ENCODE measurements at places on chromosomes 6 and 20.

GRCh38 chr6:132362442-132363185 is 38.7 kb downstream of the MOXD1 start:
- DNase-seq: no peak

GRCh38 chr6:164042212-164042611 is 627.7 kb downstream of the QKI start:
- no peak for DNase-seq

DNA sequence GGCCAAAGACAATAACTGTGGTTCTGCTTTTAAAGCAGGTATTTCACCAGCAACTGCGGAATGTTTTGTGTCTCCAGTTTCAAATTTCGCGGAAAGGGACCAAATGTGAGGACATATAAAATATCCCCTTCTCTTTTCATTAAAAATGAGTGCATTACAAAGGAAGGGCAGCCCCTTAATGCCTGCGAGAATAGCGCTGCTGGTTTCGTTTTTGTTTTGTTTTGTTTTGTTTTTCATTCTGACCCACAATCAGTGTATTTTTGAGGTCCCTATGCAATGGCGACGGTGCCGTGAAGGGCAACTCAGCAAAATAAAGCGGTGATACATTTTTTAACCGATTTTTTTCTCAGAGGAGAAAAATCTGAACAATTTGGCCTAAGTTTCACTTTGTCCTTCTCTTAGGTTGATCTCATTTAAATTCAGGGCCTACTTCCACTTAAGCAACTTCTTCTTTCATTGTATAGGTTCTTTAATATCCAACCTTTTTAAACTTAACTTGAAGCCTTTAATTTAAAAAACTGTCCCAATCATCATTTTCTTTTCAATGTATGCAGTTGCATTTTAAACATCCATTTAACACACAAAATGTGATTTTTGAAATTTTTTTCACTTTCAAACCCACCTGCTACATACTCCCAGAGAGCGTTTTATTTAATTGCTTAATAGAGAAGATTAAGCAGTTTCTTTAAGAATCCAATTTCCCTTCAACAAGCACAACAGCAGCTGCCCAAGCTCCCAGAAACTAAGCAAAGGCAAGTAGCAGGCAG is 2.9 kb upstream of the HIVEP2 start:
- no peak for DNase-seq

GRCh38 chr20:44422083-44422482 is 53.6 kb upstream of the TTPAL start:
- no peak for DNase-seq

GRCh38 chr6:155738602-155739105 is 283.0 kb upstream of the NOX3 start:
- no peak for DNase-seq

- no peak for DNase-seq
Observed at GRCh38 chr6:147421903-147422302, 86.6 kb upstream of the SAMD5 start.

- DNase-seq: peak; percentile 56
Observed at GRCh38 chr20:2753461-2754040, 46.9 kb downstream of the CPXM1 start.

DNA sequence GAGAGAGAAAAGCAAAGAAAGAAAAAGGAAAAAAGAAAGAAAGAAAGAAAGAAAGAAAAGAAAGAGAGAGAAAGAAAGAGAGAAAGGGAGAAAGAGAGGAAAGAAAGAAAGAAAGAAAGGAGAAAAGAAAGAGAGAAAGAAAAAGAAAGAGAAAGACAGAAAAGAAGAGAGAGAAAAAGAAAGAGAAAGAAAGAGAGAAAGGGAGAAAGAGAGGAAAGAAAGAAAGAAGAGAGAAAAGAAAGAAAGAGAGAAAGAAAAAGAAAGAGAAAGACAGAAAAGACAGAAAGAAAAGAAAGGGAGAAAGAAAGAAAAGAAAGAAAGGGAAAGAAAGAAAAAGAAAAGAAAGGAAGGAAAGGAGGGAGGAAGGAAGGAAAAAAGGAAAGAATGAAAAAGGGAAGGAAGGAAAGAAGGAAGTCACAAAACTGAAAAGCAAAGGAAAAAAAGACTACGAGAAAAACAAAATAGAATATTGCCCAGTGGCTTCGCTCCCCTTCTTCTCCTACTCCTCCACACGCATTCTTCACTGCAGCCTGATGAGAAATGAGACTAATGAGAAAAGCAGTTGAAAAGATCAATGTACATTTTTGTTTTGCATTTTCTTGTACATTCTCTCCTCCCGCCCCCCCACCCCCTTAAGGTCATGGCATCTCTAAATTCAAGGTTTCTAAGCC is 170.0 kb downstream of the SOD2 start:
- DNase-seq: no peak

DNA sequence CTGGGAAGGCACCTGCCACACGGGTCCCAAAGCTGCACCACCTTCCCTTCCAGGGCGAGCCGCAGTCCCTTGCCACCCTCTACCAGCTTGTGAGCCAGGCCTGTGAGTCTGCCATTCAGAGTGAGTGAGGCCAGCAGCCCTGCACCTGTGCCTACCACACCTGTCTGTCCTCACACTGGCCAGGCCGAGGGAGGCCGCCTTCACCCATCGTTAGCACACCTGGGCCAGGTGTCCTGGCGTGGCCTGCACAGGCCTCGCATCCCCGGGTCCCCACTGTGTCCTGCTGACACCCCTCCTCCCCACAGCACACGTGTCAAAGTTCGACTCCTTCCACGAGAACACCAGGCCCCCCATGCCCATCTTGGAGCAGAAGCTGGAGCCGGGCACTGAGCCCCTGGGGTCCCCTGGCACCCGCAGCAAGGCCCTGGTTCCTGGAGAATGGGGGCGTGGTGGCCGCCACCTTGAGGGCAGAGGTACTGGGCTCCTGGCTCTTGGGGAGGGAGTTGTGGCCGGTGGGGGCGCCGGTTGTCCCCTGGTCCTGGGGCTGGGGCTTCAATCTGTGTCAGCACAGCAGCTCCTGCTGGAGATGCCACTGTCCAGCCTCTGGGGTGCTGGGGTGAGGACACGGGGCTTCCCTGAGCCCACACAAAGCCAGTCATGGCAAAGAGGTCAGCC is 33.0 kb downstream of the CHRNA4 start:
- no peak for DNase-seq

DNA sequence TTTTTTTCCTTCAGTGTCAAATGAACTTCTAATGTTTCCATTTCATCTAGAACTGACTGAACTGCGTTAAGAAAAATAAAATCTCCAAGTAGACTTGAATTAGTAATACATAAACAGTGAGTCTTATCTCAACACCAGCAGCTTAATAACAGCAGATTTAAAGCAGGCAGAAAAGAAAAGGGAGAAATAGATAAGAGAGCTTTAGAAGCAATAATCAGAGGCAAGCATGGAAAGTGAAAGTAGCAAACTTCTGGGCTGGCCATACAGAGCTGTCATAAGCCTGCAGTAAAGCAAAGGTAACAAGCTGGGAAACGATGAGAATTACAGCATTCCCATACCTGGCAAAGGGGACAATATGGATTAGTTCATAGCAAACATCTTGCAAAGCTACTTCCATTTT is 16.9 kb upstream of the ANGPT4 start:
- DNase-seq: no peak

DNA sequence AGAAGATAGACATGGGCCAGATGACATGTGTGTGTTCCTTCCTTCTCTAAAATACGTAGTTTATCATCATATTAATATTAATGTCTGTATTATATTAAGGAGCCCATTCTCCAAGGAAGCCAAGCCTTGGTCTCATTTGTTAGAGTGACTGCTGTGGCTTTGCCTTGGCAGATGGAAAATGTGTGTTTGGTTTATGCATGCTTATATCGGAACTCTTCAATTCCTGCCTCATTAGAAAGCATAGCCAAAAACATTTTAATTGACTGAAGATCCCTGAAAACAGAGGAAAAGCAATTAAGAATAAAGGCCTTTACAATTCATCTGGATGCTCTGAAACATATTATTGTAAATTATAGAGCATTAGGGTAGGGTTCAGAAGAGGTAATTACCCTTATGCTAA is 106.4 kb downstream of the COL9A1 start:
- DNase-seq: no peak

DNA sequence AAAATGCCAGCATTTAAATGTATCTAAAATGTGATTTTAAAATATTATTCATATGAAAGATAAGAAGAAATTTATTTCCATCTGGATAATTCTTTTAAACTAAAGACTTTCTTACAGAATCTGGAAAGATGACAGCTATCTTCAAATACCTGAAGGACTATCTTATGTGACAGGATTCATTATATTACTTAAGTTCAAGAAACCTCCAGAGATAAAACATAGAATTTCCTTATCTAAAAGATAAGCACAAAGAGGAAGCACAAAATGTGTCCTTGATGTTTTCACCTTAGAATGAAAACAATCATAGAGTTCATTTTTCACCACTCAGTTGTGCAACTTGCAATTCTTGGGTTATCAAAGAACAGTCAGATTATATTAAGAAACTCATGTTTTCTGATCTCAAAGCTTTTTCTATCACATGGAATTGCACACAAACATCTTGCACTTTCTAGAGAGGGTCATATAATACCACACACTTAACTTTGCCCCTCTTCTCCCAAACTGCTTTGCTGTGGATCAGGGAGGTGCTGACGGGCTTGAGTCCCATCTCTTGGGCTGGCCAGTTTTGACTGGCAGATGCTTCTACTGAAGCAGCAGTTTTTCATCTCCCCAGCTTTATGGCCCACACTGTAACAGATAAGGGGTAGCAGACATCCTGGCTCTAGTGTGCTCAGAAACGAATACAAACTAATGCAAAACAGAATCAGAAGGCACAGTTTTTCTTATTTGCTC is 467.4 kb downstream of the CDC5L start:
- DNase-seq: no peak

DNA sequence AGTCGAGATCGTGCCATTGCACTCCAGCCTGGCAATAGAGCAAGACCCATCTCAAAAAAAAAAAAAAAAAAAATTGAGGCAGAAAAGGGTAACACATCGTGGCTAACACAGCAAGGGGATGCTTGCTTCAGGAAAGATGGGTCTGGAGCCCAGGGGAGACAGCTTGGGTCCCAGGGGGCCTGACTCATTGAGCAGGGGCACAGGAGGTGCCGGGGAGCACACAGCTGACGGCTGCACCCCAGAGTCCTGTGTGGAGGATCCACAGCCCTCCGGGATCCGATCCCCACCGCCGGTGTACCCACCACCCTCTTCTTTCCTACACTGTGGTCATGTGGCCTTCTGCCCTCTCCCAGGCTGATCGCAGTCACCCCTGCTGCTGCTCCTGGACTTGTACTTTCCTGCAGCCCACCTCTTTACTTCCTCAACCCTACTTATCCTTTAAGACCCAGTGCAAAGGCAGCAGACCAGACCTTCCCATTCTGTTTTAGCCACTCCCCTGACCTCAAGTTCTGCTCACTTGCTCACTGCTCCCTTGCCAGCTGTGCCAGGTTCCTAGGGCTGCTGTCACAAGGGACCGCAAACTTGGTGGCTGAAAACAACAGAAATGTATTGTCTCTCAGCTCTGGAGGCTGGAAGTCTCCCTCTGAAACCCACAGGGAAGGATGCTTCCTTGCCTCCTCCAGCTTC is 17.6 kb upstream of the EZR start:
- DNase-seq: peak; percentile 25

GRCh38 chr6:148972481-148972880 is 225.7 kb downstream of the UST start:
- no peak for DNase-seq

DNA sequence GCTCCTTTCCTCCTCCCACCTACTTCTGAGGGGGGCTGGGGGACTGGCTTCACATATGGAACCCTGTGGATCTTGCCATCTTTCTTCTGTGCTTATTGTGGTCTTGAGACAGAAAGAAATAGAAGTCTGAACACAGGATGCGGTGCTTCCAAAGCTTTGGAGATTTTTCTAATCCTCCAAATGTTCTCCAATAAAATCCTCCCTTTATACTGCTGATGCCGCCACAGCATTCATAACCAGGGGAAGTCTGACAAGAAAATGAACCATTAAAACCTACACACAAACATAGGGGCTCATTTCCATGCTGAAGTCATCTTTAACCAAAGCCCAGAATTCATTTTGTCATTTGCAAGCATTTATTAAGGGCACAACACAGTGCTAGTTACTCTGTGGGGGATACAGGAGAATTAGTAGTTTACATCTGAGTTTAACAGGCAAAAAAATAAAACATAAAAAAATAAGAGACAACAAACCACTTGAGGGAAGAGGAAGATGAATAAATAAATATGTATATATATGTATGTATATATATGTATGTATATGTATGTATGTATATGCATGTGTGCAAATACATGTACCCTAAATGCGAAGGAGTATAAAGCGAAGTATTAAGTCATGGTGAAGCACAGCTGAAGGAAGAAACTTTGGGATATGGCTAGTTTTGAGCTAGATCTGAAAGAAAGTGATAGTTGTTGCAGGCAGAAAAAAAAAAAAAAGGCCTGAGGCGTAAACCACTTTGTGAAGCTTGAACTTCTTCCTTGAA is 5.9 kb upstream of the PTPRK start:
- no peak for DNase-seq

- no peak for DNase-seq
Observed at GRCh38 chr6:181049-181654, 111.1 kb upstream of the DUSP22 start.

DNA sequence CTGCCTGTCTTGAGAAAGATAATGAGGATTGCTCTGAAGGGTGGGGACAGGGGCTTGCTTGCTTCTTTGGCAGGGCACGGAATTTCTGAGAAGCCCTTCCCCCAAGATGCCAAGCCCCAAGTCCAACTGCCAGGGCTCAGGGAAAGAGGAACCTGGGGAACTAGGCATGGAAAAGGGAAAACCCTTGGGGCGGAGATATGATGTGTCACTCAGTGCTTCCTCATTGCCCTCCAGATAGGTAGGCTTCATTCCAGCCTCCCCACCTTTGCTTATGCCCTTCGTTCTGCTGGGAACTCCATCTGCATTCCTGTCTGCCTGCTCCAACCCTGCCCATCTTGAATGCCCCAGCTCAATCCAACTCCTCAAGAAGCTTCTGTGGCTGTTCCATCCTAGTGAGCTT is 61.2 kb downstream of the VEGFA start:
- DNase-seq: no peak

- no peak for DNase-seq
Observed at GRCh38 chr6:137013031-137013430, 31.7 kb downstream of the IL20RA start.

- no peak for DNase-seq
Observed at GRCh38 chr6:117387454-117387974, 38.2 kb downstream of the ROS1 start.

- no peak for DNase-seq
Observed at GRCh38 chr20:35695245-35695749, 3.9 kb downstream of the NFS1 start.

Data from sigmoid colon (tissue), 7 donors.